CD4-positive, alpha-beta memory T cell (primary cell): ENCODE measurements at places on chromosomes 13 and 19. TPM values are rescaled to one million over a fixed set of nuclear protein-coding genes. Genes with fewer than 3 reads are reported as not detected.
A peak's percentile ranks its signal among the peaks of the same experiment; 100 is the strongest.

- no peak for DNase-seq
These were observed 16.0 kb downstream of the ZNF582 start for GRCh38 chr19:56377105-56377924.

GRCh38 chr13:40590112-40590862 lies 76.2 kb downstream of the FOXO1 start:
- no peak for DNase-seq

- DNase-seq = no peak
These were observed at the start of gene HNRNPA1L2 for GRCh38 chr13:52642131-52642530. TSS of gene HNRNPA1L2 (plus strand) at chr13:52642431. CDS start at chr13:52642493, 62 bp downstream.

GRCh38 chr13:32252812-32253438 lies 62.2 kb downstream of the ZAR1L start:
- DNase-seq = no peak

GRCh38 chr13:42874221-42874620 lies 92.8 kb downstream of the FAM216B start:
- DNase-seq = no peak

DNA sequence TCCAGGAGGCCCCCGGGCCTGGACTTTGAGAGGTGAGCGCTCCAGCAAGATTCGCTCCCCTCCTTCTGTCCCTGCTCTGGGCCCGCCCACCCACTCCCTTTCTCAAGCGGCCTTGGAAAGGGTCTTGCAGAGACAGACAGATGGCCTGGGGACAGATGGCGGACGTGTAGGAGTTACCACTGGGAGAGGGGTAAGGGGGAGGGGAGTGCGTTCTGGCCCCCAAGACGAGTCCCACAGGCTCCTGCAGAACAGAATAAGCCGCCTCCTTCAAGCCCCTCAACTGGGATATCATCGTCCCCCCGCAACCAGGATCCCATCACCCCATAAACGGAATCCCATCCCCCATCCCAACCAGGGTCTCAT lies 3.6 kb upstream of the TNFAIP8L1 start:
- no peak for DNase-seq

GRCh38 chr19:35486268-35486708 lies 4.0 kb downstream of the KRTDAP start:
- DNase-seq = no peak

- DNase-seq = no peak
These were observed at the start of gene FARP1 for GRCh38 chr13:98142380-98143156. TSS of gene FARP1 (plus strand) at chr13:98143094. CDS start at chr13:98213243, 70,149 bp downstream.

DNA sequence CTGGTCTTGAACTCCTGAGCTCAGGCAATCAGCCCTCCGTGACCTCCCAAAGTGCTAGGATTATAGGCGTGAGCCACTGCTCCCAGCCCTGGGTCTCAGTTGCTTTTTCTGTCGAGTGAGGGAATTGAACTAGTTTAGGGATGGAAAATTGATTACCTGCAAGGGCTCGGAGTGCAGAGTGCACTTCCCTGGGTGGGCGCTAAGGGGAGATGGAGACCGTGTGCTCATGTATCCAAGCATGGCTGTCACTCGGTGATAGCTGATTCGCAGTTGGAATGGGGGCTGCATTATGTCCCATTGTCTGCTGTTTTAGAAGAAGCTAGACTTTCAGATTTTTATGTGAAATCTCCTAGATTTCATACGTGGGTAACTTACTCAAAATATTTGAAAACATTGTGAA lies 139.9 kb upstream of the RFC3 start:
- DNase-seq = no peak

- DNase-seq = no peak
These were observed 8.2 kb upstream of the ZNF507 start for GRCh38 chr19:32337084-32337808.

DNA sequence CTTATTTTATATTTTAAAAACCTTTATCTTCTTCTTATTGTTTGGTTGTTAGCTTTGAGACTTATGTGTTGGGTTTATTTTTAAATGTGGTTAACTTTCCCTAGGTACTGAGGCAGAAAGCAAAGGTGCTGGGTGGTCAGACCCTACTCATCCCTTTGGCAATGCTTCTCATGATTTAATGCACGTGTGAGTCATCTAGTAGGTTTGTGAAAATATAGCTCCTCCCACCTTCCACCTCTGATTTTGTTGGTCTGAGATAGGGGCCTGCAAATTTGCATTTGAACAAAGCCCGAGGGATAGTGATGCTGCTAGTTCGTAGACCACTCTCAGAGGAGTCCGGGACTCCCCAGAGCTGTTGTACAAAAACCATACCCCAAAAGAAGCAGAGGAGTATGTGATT lies 771.3 kb upstream of the ARGLU1 start:
- DNase-seq = no peak

GRCh38 chr19:40822161-40822560 lies 23.2 kb downstream of the EGLN2 start:
- no peak for DNase-seq

DNA sequence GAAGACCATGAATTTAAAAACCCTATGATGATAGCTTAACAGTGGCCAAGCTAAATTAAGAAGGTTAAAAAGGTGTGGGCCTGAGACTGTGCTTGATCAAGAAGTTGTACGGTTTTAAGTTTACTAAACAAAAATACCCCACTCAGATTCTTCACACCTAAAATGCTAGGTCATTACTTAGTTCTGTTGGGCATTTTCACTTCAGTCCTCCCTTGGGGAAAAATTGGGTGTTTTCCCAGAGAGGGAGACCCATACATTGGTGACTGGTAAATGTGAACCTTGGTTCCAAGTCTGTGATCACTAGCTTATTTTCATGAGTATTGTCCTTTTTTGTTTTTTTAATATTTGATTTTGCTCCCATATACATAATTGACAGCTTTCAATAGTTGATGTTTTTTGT lies 44.4 kb downstream of the MTUS2 start:
- DNase-seq = no peak

GRCh38 chr13:37539170-37539569 lies 59.4 kb downstream of the POSTN start:
- no peak for DNase-seq

- no peak for DNase-seq
These were observed 3.8 kb upstream of the MAP2K7 start for GRCh38 chr19:7899751-7900378.

- no peak for DNase-seq
These were observed 40.7 kb upstream of the STARD13 start for GRCh38 chr13:33326246-33326645.

- DNase-seq = no peak
These were observed 20.9 kb downstream of the TMED1 start for GRCh38 chr19:10815007-10815536.

GRCh38 chr13:59901191-59901590 lies 262.5 kb downstream of the DIAPH3 start:
- DNase-seq = no peak

GRCh38 chr13:41383386-41383785 lies 72.3 kb downstream of the NAA16 start:
- no peak for DNase-seq

- DNase-seq = peak; percentile 63
These were observed 1.1 kb downstream of the PPP1R12C start for GRCh38 chr19:55116232-55116858.

- no peak for DNase-seq
These were observed 311.4 kb upstream of the MAB21L1 start for GRCh38 chr13:35787937-35788336.

RAB8A gene
- 85.5 TPM for total RNA-seq

TMEM259 gene
- total RNA-seq = 329 TPM

ZNF497 gene
- total RNA-seq = 1.7 TPM

PSG1 gene
- total RNA-seq = not detected

MARK4 gene
- total RNA-seq = 24.3 TPM

ZNF525 gene
- total RNA-seq = 36.5 TPM

SLAIN1 gene
- total RNA-seq = 55.1 TPM

VSTM1 gene
- not detected for total RNA-seq

ZNF682 gene
- 7.3 TPM for total RNA-seq

GZMM gene
- 28.7 TPM for total RNA-seq

CABP5 gene
- not detected for total RNA-seq
